ENCODE measurements at places on chromosomes 4 and X.
A peak's percentile ranks its signal among the peaks of the same experiment; 100 is the strongest.

- peak; percentile 54 for DNase-seq
Observed at GRCh38 chr4:143253166-143253565, 68.4 kb downstream of the USP38 start.

GRCh38 chrX:45667666-45668065 is 467.0 kb upstream of the DIPK2B start:
- DNase-seq, result peak; percentile 3

GRCh38 chr4:155875878-155876277 is 9.8 kb upstream of the ASIC5 start:
- DNase-seq, result no peak

- DNase-seq, result no peak
Observed at GRCh38 chr4:57329279-57329678, 219.1 kb upstream of the IGFBP7 start.

DNA sequence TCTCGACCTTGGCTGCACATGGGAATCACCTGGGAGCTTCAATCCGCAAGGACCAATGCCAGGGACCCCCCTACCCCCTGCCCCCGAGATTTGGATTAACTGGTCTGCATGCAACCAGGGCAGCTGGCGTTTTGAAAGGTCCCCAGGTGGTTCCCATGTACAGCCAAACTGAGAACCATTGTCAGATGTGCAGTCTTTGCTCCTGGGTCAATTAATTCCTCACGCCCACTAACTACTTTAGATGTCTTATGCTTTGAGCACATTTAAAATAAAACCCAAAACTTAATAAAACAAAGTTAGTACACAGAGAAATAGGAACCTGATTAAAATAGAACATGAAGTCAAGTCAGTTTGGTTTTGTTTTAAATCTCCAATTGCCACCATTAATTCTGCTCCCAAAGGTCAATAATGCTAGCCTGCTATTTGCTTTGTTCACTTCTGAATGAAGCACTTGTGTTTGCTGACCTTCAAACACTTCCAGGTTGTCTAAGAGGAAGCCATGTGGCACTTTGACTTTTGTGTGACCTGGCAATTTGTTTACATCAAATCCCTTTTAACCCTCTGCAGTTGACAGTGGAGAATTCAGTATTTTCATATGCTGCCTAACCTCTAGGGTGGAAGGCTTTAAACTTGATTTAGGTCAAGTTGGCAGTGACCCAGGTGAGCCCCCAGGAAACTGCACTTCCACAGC is 27.2 kb upstream of the TMSB4X start:
- no peak for DNase-seq

DNA sequence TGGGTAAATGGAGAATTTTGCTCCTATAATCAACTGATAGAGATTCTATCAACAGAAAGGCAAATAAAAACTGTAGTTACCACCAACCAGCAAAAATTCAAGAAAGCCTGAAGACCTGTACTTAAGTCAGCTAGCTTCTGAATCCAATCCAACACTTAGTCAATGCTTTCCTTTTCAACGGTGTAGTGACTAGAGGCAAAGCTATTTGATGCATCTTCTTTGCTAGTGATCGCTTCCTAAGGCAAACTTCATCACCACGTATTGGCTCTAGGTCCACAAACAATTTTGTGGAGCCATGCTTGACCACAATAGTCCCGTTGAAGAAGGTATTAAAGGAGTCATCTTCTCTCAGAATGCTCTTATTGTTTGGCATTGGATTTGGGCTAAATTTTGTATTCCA is 25.0 kb upstream of the UBA6 start:
- peak; percentile 78 for DNase-seq

DNA sequence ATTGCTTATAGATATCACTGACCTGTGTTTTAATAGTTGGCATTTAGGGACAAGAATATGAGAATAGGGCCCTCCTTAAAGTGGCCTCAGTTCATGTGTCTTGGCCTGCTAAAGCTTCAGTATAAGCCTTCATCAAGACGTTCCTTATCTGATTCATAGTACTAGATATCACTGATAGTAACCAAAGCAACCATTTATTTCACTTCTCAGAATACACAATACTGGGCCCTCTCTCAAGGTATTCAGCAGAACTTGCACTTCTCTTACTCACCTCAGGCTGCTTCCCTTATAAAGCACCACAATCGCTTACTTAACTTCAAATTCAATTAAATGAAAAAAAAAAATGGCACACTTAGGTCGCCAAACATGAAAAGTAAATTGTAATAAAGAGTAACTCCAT is 259.4 kb upstream of the PCDH7 start:
- peak; percentile 4 for DNase-seq

DNA sequence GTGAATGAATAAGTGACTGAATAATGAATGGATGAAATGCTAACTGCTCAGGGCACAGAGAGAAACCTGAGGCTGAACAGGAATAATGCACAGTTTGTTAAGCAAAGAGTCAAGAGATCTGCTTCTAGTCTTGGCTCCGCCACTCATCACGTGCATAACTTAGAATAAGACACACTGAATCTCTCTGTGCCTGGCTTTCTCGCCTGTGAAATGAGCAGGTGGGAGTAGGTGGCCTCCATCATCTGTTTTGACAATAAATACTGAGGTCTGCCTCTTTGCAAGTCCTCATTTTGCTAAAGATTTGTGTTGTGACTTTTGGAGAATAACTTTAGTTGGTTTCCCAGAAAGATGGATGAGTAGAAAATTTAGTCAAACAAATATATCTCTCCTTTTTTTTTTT is 318.0 kb downstream of the FBXW7 start:
- DNase-seq, result no peak

DNA sequence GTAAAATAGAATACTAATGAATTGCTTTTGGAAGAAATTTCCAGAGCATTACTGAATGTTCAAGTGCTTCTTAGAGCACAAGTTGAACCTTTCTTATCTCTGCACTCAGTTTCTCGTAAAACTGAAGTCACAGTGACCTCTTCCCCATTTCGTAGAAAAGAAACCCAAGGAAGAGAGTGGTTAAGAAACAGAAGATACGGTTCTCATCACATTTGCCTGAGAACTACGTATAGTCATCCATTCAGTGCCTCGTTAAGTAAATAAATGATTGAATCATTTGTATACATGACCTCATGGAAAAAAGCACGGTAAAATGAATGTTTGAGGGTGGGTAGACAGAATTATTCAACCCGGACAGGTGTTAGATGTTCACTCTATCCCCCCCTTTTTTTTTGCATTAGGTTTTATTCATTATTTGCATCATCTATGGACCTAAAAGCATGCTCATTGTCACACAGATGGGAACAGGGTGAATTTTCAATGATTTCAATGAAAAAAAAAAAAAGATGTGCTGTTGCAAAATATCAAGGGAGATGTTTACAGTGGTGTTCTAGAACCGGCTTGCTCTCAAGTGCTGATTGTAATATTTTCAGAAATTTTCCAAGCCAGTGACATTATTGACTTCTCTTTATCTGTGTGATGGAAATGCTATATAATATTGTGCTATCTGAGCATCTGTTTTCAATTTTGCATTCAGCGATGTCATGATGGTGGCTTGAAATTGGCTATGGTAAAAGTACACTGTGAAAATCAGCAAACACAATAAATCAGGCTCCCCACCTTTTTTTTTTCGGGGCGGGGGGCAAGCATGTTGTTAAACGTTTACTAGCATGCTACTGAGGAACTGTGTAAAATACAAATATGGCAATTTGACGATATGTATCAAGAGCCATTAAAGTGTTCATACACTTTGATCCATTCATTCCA is 4.3 kb downstream of the RHOH start:
- no peak for DNase-seq

DNA sequence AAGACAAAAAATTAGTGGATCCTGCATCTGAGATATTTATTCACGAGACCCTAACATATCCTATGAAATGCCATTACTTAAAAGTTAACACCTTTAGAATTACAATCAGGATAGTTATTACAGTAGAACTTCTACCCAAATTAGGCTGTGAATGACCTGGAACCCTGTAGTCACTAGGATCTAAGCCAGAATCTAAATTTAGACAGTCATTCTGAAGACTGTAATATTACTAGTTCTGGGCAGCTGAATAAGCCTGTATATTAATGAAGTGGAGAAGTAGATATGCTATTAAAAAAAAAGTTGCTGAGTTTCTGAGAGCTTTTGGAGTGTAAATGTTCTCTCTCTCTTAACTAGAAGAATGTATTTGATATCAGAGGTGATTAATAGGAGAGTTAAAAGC is 67.0 kb downstream of the FAM13A start:
- no peak for DNase-seq

GRCh38 chrX:136608295-136608933 is 39.5 kb upstream of the CD40LG start:
- DNase-seq, result peak; percentile 6

- DNase-seq, result peak; percentile 0
Observed at GRCh38 chrX:86604607-86605006, 456.4 kb downstream of the DACH2 start.
